ENCODE measurements at places on chromosomes 6 and 20.

DNA sequence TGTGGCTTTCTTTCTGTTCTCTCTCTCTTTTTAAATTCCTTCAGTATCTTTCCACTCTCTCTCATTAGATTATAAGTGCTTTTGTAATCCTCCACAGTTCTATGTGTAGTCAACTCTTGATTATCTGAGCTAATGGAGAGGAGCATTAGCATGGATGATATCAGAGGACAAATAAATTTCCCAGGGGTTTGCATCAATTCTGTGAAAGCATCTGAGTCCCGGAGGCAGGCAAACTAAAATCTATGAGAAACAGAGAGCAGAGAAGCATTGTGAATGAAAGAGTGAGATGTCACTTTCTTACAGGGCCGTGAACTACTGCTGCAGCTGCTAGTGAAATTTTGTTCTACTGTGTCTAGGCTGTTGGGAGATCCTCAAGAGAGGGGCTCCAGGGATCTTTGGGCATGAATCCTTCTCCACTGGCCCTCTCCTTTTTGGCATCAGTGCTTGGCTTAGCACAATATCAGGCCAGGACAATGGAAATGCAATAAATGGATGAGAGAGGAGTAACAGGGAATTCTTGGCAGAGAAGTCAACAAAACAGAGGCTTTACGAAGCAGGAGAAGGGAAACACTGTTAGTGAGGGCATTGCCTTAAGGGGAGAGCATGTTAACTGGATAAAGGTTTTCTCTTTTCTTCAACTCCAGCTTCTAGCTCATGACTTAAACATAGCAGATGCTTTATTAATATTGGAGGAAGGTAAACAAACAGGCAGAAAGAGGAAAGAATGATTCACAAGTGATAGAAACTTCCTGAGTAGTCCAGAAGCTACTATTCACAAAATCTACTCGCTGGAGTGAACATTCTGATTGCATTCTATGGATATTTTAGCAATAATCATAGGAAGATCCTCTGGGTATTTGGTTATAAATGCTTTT, 847.0 kb upstream of the MAP3K7 start:
- no peak for DNase-seq

GRCh38 chr6:113313841-113314240, 543.3 kb upstream of the MARCKS start:
- DNase-seq: no peak

DNA sequence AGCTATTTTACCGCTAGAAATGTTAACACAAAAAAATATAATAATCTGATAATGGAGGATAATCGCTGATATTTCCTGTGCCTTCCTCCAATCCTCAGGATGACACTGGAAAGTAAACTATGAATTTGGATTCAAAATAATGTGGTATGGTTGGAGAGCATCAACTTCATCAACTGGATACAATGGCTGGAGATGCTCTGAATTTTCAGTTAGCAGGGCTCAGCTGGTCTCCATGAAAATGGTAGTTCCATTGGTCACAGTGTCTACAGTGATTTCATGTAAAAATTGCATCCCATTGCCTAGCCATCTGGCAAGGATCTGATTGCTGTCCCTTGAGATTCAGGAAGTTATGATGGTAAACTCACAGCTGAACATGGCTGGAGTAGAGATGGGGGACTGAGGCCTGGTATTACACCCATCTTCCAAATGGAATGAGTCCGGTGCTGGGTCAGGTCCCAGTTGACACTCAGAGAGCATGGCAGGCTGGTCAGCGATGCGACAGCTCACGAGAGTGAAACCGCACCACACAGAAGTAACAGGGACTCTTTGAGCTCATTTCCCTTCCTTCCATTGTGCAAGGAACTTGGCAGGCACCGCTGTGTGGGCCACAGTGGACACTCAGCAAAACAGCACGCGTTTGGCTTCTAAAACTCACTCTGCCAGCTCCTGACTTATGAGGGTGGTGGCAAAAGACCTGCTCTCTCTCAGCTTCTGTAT, 142.4 kb upstream of the TNFAIP3 start:
- peak; percentile 7 for DNase-seq

- DNase-seq: no peak
These were observed 38.3 kb downstream of the FAM120B start for GRCh38 chr6:170344631-170345576.

DNA sequence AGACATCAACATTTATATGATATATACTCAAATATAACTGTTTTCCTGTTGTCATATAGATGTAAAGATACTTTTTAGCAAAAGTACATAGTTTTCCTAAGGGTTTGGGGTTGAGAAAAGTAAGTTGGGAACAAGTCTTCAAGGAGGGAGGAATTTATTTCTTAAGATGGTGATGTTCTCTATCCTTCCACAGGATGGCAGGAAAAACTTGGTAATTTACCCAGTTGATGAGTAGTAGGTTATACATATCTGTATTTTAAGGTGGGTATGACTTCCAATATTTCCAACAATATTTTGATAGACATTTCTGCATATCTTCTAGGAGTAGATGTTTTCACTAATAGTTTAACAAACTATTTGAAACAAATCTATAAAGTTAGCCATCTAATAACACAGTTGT, 254.4 kb downstream of the RIMS1 start:
- DNase-seq: no peak

- no peak for DNase-seq
These were observed 15.5 kb upstream of the HELZ2 start for GRCh38 chr20:63589261-63590217.

DNA sequence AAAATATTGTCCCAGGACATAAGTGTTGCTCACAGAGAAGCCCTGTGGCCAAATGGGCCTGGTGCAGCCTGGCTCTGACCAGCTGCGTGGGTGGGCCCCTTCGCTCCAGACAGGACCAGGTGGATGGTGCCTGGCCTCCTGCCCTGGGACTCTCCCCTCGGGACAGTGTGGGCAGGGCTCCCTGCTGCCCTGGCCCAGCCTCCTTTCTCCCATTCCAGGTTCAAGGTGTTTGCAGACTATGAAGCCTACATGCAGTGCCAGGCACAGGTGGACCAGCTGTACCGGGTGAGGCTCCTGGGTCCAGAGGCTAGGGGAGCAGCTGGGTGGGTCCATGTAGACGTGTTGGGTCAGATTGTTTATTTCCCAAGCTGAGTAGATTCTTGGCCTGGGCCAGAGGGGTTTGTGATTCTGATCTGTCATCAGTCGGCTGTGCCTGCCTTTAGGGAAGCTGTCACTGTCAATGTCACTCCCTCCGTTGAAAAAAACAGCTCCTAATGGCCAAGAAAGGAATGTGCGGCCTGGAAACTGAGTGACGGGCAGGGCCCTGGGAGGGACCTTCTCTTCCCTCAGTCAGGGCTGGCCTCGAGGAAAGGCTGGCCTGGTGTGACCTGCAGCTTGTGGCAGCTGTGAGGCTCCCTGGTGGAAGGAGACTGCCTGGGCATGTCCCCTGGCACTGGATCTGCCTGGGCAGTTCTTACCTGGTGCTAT, 47.7 kb downstream of the PYGB start:
- no peak for DNase-seq

DNA sequence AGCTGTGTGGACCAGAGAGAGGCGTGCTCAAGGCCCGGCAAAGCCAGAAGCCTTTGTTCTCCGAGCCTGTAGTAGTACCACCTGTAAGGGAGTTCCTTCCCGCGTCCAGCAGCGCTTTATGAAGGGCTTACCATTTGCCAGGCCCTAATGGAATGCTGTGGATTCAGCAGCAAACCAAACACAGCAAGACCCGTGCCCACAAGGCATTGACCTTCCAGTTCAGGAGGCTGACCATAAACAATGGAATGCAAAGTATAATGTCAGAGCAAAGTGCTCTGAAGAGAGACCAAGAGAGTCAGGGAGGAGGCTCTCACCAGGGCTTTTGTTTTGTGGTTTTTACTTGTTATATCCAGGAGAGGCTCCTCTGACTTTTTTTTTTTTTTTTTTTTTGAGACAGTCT, 209.8 kb downstream of the ZMYND8 start:
- no peak for DNase-seq

DNA sequence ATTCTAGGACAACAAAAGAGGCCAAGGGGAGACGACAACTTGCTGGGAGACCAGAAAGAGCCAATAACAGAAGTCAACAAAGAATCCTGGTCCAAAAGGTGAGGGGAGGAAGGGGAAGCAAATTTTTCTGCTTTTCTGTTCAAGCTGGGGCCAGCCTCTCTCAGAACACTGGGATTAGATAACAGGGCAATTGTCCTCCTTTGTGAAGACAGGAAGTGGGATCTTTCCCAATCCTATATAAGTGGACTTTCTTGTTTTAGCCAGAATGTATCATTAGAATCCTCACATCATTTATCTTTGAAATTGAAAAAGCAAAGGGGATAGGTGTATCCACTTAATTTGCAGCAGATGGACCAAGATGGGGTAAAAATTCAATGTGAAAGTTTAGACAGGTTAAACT, 101.2 kb upstream of the COL21A1 start:
- DNase-seq: no peak

DNA sequence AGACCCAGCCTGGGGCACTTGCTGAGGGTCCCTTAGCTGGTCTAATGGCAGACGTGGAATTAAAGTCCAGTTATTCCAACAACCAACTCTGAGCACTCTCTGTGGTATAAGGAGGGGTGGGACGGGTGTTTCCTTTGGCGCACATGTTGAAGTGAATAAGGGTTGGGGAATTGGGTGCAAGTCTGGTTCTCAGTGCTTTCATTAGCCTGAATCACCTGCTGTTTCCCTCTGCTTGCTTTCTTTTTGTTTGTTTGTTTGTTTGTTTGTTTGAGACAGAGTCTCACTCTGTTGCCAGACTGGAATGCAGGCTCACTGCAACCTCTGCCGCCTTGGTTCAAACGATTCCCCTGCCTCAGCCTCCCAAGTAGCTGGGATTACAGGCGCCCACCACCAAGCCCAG, 110.1 kb downstream of the TNFAIP3 start:
- DNase-seq: no peak

DNA sequence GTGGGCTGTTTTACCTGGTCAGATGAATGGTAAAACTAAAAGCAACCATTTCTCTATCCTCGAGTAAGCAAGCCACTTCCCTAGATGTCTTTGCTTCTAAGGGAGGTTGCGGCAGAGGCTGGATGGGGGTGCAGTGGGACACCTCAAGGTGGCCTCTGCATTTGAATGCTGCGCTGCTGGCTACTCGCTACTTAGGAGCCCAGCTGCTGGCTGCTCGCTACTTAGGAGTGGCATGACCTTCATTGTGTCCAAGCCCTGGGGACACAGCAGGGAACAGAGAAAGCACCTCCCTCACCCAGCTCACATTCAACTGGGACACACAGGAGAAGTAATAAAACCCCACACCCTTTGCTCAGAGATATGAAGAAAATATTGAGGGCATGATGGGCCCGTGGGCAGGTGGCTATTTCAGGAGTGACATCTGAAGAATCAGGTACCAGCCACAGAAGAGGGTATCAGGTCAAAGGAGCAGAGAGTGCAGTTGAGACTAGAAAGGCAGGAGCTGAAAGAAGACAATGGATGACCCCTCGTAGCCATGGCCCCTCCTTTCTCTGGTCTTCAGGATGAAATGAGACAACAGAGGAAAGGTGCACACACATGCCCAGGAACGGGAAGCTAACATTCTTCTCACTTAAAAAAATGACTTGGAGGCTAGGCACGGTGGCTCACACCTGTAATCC, 149.4 kb downstream of the ZMYND8 start:
- no peak for DNase-seq

DNA sequence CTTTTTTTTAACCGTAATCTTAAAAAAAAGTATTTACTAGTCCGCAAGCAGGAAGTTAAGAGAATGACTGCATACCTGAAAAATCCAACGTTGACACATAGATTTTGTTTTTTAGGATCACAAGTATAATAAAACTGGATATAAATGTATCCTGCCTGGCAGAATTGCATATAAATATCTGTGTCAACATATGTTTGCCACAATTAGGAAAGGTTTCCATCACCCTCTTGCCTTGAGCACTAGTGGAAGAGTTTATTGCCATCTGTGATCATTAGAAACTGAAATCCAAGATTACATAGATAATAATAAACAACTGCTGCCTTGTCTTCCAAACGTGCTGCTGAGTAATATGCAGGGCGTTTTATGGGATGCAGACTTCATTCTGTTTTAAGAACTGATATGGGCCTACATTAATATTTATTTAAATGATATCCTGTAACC, 27.9 kb downstream of the PLEKHG1 start:
- no peak for DNase-seq

DNA sequence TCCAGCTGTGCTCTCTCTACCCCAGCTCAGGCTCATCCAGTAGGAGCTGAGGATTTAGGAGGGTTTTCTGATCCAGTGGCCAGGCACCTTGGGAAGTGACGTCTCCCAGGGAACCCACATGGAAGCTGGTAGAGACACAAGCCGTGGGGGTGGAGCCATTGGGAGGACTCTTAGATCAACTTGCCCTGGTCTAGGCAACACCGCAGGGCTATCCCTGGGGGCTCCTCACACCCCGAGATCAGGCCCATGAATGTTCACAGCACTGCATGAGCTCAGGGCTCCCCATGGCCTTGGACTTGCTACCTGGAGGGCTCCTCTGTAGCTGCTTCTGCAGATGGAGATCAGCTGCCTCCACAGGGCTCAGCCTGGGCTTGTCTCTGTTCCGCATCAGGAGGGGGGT, 112.1 kb downstream of the CDH4 start:
- no peak for DNase-seq

DNA sequence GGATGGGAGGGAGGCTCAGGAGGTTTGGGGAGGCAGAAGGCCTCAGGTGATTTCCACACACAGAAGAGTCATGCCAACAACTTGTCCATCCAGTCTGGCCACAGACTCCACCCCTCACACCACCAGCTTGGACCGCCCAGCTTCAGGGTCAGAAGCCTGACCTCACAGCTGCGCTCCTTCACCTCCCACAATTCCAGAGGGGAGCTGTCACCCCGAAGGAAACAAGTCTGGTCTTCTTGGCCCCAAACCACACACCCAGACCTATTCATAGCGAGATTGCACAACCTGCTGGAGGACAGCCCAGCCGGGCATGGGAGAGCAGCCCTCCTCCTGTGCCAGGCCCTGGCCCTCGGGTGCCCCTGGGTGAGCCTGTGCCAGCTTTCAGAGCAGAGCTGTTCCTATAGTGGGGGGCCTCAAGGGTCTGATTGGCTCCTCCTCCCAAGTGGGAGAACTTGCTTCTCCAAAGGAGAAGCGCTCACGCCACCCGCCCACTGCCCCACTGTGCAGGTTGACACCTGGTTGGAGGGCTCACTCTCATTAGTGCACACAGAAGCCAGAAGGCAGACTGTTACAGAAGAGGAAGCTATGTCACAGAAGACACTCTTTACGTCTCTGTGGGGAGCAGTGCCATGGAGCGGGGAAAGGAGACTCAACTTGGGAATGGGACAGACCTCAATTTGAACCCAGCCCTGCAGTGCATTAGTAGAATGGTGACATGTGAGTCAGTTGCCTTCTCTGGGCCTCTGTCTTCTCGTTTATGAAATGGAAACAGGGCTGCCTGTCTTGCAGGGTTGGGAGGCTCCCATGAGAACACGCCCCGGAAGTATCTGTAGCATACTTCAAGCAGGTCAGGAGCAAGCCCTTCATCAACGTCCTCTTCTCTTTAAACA, 128.8 kb downstream of the FOXO3 start:
- no peak for DNase-seq

GRCh38 chr6:148118244-148118643, 224.4 kb upstream of the SASH1 start:
- no peak for DNase-seq

All from anterior cingulate cortex (tissue), 58 donors.